T follicular helper cell (primary cell): ENCODE measurements at places on chromosomes 1 and 21.

- no peak for DNase-seq
These were observed 49.5 kb downstream of the LUZP1 start for GRCh38 chr1:23118957-23119792.

- DNase-seq: no peak
These were observed 66.4 kb downstream of the NPHS2 start for GRCh38 chr1:179509384-179509783.

DNA sequence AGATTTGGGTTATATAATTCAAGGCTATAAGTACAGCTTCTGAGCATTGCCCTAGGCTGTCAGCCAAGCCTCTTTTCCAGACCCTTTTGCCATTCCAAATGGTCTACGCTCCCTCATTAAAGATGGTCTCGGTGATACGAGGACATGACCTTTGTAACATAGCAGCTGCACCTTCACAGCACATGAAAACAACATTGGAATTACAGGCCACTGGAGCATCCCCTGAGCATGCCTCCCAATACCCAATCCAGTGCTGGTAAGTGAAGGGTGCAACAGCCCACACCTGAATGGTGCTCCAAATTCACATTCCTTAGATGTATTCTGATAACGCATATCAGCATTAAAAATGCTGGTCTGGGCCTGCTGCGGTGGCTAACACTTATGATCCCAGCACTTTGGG lies 20.1 kb upstream of the PTPRF start:
- no peak for DNase-seq

DNA sequence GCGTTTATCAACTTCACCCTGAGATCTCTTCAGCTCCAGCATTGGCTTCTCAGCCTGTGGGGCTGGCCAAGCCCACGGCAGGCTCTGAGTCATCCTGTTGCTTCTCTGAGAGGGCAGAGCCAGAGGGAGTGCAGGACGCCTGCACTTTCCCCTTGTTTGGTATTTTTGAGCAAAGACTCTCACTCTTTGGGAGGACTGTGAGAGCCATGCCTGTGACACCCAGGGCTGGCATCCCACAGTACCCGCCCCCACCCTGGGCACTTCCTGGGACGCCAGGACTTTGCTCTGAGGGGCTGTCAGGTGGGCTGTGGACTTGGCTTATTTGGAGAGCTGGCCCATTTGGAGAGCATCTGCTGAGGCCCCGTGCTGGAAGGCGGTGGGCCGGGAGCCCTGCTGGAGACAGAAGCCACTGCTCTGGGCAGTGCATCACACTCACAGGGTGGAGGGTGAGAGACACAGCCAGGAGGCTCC lies 37.4 kb downstream of the VANGL1 start:
- DNase-seq: no peak

- DNase-seq: no peak
These were observed 72.0 kb upstream of the CLDN14 start for GRCh38 chr21:36551731-36552433.
